ENCODE measurements at places on chromosomes 6 and 20.
A peak's percentile ranks its signal among the peaks of the same experiment; 100 is the strongest.

GRCh38 chr20:2688041-2688591, 4.5 kb upstream of the EBF4 start:
- peak; percentile 78 for DNase-seq

- DNase-seq: no peak
Observed at GRCh38 chr20:57958050-57958420, 248.2 kb upstream of the PMEPA1 start.

GRCh38 chr6:6806844-6807518, 218.5 kb downstream of the LY86 start:
- DNase-seq: no peak

DNA sequence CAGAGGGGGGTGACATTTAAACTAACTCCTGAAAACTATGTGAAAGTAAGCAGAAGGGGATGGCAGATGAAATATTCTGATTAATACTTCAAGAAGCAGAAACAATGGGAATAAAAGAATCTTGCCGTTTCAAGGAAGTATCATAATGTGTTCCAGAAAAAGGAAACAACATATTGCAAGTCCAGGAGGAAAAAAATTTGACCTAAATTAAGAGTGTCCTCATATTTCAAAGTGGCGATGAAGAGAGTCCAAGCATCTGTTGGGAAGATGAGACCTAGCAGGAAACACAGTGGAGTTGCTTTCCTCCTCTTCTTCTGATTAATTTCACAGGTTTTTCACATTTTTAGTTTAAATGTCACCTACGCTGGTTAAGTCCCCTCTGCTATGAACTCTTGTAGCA, 45.6 kb upstream of the TNFAIP3 start:
- DNase-seq: no peak

DNA sequence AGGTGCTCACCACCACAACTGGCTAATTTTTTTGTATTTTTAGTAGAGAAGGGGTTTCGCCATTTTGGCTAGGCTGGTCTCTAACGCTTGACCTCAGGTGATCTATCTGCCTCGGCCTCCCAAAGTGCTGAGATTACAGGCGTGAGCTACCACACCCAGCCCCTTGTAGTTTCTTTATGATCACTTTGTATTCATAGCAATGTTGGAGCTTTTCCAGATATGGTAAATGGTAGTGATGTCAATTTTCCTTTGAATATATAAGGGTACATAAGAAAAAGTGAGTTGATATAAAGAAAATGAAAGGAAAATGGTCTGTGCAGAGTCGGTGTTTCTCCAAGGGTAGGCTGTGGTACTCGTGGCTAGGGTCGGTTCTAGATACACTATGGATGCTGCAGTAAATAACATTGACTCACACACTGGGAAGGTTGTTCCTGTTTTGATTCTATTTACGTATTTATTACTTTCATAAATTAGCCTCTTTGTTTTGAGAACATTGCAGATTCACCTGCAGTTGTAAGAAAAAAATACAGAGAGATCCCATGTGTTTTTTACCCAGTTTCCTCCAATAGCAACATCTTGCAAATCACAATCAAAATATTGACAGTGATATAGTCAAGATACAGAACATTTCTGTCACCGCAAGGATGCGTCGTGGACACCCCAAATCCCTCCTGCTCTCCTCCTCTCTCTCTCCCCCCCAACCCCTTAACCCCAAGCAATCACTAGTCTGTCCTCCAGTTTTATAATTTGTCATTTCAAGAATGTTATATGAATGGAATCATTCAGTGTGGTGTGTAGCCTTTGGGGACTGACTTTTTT, 2.5 kb downstream of the ZNF831 start:
- no peak for DNase-seq

DNA sequence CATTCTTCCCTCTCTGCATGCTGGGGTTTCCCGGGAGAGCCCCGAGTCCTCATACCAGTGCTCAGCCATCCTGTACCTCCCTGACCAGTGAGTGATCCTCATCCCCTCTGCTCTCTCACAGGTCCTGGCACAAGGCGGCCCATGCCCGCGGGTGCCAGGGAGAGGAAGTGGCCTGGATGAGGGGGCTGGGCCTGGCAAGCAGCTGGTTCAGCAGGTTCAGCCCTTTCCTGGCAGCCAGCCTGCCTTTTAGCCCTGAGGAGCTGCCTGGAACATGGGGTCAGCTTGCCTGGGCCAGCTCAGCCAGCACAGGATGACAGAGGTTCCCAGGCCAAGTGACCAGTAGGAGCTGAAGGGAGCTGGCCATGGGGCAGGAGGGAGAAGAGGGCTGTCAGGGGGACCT, 10.9 kb downstream of the MOCS1 start:
- no peak for DNase-seq

DNA sequence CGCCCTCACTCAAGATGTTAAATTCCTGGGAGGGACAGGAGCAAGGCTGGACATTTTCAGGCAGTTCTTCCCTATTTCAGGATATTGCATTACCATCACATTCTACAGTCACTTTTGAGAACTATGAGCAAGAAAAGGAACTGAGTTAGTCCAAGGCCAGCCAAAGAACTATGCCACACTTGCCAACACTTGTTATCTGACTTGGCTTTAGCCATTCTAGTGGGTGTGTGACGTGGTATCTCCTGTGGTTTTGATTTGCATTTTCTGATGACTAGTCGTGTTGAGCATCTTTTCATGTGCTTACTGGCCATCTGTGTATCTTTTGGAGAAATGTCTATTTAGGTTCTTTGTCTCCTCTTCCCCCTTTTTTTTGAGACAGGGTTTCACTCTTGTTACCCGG, 12.0 kb downstream of the XRN2 start:
- no peak for DNase-seq

All from GM13976 (cell line).